Inflammatory macrophage treated with lipopolysaccharide for 1 hour (primary cell): ENCODE measurements at places on chromosomes 2 and 18.

DNA sequence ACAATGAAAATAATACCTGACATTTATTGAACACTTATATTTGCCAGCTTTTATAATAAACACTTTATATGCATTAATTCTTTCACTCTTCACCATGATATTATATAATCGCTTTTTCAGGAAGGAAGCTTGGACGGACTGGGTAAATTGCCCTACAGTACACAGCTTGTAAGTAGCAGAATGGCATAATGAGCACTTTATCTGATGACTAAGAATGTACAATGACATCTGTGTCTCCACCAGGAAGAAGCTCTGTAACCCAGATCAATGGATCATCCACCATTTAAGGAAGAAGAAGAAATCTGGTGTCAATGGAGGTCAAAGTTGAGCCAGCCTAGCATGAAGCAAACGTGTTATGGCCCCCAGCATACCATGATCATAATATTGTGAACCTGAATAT lies 444.0 kb upstream of the SPHKAP start:
- DNase-seq, result no peak

DNA sequence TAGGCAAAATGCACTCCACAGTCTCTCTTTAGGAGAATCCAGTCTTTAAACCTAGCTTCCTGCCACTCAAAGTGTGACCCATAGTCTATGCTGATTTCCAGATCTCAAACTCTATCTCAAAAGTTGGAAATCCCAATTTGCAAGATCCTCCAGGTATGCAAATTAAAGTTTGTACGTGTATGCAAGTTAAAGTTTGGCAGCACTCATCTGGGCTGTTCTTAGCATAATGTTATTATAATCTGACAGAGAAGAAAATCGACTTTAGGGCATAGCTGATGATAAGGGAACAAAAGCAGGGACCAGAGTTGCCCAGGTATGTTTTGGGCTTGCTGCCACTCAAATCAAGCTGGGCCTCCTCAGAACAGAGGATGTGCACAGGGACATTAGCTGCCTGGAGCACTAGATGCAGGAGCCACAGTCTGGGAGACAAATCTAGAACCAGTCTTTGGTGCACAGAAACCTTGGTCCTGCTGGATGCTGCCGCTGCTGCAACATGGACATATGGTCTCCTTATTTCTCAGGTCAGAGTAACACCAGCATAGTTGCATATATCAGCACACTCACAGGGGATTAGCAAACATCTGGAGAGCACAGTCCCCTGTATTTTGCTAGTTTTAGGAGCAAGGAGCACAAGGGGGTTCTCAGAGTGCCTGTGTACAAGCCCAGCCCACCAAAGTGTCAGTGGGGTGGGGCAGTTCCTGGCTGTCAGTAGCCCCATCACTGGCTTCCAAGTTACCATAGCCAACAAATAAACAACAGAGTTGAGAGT lies 242.6 kb downstream of the TTC32 start:
- no peak for DNase-seq

DNA sequence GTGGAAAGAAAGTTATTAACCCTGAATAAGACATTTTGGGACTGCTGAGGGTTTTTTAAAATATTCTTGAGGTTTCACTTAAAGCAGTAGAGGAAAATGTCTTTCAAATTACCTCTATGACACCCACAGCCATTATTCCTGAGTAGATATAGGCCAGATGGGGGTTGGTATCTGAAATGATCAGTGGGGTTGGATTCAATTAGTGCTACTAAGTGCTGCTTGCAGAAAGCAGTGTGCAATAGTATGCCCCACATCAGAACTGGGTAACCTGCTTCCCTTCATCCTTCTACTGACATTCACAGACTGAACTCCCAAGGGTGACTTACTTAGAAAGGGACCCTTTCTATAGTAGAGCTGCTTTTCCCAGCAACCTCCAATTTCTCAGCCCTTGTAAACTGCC lies 7.3 kb upstream of the ETAA1 start:
- no peak for DNase-seq

DNA sequence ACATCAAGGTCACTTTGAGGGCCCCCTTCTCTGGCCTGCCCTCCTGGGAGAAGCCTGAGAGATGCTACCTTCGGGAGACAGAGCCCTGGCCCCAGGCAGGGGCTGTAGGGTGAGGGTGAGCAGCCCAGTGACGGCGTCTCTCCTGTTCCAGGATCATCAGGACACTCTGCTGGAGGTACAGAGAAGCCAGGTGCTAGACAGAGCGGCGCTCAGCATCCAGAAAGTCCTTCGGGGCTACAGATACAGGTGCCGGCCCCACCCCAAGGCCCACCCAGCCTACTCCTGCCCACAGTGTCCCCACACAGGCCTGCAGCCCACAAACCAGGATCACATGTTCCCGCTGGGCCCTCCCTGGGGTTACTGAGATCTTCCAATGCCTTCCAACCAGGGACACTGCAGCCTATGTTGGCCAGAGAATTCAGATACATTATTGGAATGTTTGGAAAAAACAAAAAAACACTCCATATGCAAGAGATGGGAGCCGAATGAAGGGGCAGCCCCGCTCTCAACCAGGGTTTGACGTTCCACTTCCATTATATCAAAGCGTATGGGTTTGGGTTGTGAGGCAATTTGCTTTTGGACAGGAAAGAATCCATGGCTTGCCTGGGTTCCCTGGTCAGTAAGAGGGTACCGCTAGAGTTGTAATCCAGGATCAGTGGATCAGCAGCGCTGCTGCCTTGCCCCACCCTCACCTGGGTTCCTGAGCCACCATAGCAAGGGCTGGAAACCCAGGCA lies 49.5 kb upstream of the GPR17 start:
- no peak for DNase-seq

DNA sequence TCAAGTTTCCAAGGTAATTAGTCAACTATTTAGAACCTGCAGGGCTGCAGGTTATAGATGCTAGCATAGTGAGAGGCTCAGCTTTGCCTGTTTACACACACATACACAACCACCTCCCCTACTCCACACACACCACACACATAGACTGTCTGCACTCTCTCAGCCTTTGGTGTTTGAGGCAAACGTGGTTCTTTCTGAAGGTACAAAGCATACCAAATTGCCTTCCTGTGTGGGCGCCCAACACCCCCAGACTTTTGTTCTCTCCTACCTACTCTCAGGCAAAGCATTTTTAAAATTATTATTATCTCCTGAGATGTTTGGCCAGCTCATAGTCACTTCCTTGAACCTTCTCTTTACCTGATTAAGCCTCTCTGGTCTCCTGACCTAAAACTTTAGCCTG lies 44.9 kb downstream of the MYO3B start:
- DNase-seq, result no peak

GRCh38 chr2:237242091-237242536 lies 156.4 kb downstream of the COPS8 start:
- DNase-seq, result no peak

- DNase-seq, result no peak
Observed at GRCh38 chr18:63736876-63737275, 34.1 kb downstream of the SERPINB11 start.
